ENCODE measurements at places on chromosomes 4 and X.

DNA sequence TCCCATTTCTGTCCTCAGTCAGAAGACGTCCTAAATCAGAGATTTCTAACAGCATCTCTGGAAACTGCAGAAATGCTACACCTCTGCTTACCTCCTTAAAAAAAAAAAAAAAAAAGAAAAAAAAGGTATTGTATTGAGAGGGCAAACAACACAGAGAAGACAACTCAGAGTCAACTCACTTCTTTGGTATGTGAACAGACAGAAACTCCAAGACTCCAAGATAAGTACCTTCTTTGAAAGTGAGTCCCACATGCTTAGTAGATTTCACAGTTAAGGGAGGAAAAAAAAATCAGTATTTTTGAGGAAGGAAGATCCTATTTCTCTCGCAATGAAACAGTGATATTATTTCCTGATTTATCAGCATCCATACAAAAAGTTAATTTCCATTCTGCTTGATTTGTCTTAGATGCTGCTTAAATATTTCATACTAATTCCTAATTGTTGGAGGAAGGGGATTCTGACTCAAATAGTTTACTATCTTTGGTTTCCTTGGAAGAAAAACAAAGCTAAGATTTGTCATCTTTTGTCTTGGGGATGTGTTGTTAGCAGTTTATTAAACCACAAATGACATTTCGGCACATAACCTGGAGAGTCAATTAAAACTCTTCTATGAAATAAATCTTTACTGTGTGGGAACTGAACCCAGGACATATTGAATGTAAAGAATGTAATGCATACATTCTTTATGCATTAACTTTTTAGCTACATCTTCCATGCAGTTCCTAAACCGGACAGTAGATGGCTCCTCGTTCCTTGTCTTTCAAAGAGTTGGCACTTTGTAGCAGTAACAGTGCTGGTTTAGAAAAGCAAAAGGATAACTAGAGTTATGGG, 4.7 kb downstream of the RASGEF1B start:
- no peak for DNase-seq

DNA sequence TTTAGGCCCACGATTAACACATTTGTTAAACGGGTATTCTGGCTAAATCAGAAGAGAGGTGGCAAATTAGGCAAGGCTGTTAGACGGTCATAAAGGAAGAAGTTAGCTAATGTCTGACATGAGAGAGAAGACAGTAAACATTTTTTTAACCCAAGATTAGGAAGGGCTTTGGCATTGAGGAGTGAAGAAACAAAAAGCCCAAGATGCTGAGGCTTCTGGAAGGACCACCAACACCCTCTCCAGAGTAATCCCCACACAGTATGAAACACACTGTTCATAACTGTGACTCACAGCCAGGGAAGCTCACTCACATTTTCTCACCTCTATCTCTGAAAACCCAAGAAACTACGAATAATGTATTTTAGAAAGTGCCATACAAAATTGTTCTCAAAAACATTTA, 127.6 kb downstream of the AMELX start:
- no peak for DNase-seq

DNA sequence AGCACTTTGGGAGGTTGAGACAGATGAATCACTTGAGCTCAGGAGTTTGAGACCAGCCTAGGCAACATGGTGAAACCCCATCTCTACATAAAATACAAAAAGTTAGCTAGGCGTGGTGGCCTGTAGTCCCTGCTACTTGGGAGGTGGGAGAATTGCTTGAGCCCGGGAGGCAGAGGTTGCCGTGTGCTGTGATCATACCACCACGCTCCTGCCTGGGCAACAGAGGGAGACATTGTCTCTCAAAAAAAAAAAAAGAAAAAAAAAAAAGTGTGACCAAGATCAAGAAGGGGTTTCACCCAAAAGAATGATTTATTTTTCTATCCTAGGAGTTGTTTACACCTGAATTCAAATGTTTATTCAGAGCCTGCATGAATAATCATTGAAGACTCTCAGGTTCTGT, 572.4 kb upstream of the GALNT7 start:
- no peak for DNase-seq

GRCh38 chr4:89674876-89675459, 162.0 kb downstream of the SNCA start:
- DNase-seq = no peak

- DNase-seq = no peak
Measured at GRCh38 chrX:133847340-133847994, 137.9 kb downstream of the GPC3 start.

DNA sequence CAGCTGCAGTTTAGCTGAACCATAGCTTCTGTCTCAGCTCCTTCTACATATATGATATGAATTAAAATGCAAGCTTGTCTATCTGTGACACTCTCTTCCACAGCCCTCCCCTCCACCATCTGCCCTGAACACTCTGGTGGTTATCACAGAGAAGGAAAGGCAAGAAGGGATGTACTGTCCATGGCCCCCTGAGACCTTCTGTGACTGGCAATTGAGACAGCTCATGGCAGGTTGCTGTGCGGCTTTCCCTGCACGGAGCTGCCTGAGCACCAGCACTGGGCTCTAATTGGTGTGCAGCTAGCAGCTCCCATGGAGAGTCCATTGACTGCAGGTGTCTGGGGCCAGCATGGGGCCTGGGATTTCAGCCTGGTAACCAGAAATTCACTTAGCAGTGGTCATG, 109.8 kb upstream of the ANXA3 start:
- no peak for DNase-seq

DNA sequence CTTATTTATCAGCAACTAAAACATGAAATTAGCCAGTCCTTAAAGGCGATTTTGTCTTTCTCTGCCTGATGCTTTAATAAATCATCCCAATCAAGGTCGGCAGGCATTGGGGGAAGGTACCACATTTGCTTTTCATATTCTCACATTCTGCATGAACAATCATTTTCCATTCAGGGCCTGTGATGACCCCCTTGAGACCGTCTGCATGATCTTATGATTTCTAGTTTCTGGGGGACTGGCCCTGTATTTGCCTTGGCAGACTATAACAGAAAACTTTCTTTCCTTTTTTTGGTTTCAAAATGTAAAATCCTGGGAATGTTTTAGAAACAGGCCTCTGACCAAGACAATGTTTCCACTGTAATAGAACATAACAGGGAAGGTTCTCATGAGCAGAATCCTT, 296.8 kb downstream of the IDS start:
- no peak for DNase-seq

DNA sequence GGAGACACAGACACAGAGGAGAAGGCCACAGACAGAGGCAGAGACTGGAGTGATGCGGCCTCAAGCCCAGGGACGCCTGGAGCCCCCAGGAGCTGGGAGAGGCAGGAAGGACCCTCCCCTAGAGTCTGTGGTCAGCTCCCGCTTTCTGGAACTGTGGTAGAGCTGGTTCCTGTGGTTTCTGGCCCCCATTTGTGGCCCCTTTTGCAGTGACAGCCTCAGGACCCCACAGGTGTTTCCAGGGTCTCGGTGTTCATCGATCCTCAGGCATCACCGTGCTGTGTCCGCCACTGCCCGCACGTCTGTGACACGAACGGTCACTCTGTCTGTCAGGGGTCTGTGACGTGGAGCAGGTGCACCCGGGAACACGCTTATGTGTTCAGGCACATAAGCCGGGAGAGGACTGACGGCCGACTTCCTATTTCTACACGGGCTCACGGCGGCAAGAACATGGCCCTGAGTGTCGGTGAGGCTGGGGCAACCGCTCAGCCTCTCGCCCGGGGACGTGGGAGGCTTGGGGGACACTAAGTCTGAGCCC, 7.9 kb downstream of the GTPBP6 start:
- no peak for DNase-seq

Data from bone marrow (tissue), 2 donors.